ENCODE measurements at places on chromosomes 4 and X.
A peak's percentile ranks its signal among the peaks of the same experiment; 100 is the strongest.

- no peak for DNase-seq
These were observed 494.1 kb downstream of the INPP4B start for GRCh38 chr4:142351958-142352357.

DNA sequence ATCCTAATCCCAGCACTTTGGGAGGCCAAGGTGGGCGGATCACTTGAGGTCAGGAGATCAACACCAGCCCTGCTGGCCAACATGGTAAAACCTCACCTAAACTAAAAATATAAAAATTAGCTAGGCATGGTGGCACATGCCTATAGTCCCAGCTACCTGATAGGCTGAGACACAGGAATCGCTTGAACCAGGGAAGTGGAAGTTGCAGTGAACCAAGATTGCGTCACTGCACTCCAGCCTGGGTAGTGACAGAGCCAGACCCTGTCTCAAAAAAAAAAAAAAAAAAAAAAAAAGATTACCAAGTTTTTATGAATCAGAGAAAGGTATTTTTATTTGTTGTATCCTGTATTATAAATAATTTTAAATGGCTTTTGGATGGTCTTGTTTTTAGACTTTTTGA is 15.1 kb downstream of the TRAPPC11 start:
- no peak for DNase-seq

DNA sequence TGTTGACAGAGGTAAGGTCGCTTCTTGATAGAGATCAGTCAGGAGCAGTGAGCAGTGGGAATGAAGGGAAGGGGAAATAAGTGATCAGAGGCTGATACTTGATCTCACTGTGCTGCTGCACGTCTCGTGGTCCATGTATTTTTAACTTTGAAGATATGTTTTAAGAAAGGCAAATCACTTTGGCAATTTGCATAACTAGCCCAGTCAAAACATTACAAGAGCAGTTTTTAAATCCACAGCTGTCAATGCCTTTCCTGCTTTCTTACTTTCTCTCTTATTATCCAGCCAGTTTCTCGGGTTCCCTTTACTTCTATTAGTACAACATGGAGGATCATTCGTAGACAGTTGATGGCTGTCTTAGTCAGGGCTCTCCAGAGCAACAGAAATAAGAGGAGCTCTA is 472.8 kb downstream of the TMA16 start:
- no peak for DNase-seq

- no peak for DNase-seq
These were observed 10.7 kb upstream of the SMIM10L2A start for GRCh38 chrX:135410861-135411627.

- no peak for DNase-seq
These were observed 91.3 kb downstream of the FBXL5 start for GRCh38 chr4:15563871-15564270.

DNA sequence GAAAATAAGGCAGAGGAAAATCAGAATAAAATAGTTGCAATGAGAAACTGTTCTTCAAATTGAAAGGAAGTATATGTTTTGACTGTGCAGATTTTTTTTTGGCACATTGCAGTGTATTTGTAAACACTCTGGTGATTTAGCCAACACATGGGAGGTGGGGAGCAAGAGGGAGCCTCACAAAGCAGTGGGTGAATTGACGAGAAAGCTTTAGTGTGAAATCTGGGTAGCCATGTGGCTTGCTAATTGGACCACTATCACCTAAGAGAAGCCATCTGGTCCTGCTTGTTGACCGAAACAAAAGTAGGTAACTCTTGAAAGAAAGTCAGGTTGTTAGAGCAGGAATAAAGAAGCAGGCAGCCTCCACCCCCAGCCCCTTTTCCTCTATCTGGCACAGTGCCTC is 10.4 kb downstream of the CLCN5 start:
- DNase-seq, result no peak

DNA sequence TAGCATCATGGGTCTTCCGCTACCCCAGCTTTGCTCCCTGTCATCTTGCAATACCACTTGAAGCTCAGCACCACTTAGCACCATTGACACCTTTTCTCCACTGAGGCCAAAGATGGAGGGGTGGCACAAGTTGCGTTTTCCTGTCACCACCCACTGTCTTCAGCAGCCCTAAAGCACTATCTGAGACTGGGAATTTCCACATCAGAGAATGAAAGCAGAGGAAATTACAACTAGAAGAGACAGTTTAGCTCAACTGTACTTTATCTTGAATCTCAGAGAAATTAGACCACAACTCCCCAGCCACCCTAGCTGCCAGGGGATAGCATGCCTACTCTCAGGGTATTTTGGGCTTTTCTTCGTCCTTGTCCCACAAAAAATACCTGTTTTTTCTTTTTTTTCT is 111.0 kb downstream of the DDIT4L start:
- no peak for DNase-seq

DNA sequence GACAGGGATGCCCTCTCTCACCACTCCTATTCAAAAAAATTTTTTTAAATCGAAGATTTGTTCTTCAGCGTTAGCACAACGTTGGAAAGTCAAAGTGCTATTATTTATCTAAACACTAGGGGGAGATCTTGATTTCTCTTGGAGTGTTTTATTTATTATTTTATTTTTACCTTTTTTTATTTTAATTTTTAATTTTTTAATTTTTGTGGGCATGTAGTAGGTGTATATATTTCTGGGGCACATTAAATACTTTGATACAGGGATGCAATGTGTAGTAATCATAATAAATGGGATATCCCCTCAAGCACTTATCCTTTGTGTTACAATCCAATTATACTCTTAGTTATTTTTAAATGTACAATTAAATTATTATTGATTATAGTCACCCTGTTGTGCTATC is 37.4 kb upstream of the SLC10A4 start:
- peak; percentile 32 for DNase-seq

DNA sequence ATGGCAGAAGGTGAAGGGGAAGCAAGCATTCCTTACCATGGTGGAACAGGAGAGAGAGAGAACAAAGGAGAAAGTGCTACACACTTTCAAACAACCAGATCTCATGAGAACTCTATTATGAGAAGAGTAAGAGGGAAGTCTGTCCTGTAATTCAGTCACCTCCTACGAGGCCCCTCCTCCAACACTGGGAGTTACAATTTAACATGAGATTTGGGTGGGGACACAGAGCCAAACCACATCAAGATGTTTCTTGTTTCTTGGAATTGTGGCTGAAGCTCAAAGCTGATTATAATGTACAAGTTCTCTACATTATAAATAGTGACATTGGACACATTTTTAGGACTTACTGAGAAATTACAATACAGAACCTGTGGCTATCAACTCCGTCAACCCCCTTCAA is 29.5 kb upstream of the TAPT1 start:
- no peak for DNase-seq

DNA sequence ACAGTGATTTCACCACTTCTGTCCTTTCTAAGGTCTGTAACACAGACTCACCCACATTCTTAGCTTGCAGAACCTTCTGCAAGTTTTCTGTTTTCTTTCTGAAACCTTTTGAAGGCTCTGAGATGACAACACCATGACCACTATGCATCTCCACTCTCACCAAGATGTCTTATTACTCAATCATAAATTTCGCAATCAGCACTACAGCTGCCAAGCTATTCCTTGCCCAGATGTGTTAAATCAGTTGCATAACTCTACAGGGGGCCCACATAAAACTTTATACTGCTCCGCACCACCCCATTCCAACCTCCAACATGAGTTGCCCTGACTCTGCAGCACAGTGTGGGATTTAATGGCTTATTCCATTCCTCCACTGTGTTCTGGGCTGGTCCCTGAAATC is 229.9 kb downstream of the COL25A1 start:
- no peak for DNase-seq

- peak; percentile 66 for DNase-seq
These were observed 84.0 kb upstream of the ATP6AP2 start for GRCh38 chrX:40496728-40497127.

DNA sequence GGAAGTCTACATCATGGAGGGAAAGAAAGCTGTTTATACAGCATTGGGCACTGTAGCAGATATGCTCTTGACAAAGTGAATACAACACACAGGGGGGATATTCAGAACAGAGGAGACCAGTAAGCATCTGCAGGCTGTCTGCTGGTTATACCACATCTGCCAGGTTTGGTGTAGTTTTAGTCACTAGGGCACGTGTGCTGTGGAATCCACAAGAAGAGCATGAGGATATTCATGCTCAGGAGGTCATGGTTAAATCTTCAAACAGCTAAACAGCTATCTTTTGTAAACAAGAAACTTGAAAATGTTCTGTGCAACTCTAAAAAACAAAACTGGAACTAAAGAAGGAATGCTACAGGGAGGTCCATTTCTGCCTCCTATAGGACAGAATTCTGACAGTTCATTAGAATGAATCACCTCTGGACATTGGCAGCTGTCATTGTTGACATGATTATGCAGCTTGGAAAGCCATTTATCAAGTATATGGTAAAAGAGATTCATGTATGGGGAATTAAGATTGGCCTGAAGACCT is 175.8 kb downstream of the RCHY1 start:
- DNase-seq, result no peak

DNA sequence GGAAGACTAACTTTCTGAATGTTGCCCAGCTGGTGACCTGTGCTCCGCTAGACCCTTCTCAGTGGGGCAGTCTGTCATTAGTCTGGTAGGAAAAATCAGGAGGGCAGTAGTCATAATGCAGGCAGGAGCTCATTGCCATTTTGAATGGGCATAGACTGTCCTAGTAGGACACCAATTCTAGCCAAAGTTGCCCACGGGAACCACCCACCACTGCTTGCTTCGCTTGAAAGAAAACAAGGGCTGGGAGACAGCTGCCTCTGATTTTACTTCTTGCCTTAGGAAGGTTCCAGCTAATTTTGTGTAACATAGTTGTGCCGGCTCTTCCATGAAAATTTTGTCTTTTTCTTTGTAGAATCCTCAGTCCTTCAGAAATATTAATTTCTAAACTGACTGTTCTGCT is 23.3 kb downstream of the HOPX start:
- no peak for DNase-seq

DNA sequence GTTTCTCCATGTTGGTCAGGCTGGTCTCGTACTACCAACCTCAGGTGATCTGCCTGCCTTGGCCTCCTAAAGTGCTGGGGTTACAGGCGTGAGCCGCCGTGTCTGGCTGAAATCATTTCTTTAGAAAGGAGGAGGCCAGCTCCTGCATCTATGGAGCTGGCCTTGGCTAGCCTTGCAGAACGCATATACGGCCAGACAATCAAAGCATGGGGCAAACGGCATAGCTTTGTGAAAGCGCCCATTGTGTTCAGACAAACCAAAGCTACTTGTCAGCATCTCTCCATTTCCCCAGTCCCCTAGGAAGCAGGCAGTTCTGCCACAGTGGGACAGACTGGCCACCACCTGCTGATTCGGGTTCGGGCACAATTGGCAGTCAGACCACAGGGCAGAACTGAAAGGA is 48.9 kb upstream of the IQSEC2 start:
- DNase-seq, result no peak

GRCh38 chr4:121073004-121073435 is 685 bp upstream of the NDNF start:
- DNase-seq, result peak; percentile 52

GRCh38 chr4:121189326-121190215 is 25.4 kb upstream of the TNIP3 start:
- DNase-seq, result no peak

DNA sequence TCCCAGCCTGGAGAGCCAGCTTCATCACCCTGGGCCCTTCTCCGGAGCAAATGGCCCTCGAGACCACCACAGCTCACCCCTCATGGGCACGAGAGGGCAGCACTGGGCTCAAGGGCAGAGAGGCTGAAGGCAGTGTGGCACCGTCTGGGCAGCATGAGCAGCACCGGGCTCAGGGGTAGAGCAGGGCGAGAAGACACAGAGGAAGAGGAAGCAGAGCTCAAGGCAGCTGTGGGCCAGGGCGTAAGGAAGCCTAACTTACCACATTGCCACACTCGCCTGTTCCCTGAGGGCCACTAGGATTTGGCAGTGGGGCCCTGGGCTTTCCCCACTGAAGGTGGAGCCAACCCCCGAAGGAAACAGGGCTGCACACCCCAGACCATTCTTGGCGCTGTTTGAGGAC is 15.5 kb downstream of the ZNF185 start:
- DNase-seq, result no peak

DNA sequence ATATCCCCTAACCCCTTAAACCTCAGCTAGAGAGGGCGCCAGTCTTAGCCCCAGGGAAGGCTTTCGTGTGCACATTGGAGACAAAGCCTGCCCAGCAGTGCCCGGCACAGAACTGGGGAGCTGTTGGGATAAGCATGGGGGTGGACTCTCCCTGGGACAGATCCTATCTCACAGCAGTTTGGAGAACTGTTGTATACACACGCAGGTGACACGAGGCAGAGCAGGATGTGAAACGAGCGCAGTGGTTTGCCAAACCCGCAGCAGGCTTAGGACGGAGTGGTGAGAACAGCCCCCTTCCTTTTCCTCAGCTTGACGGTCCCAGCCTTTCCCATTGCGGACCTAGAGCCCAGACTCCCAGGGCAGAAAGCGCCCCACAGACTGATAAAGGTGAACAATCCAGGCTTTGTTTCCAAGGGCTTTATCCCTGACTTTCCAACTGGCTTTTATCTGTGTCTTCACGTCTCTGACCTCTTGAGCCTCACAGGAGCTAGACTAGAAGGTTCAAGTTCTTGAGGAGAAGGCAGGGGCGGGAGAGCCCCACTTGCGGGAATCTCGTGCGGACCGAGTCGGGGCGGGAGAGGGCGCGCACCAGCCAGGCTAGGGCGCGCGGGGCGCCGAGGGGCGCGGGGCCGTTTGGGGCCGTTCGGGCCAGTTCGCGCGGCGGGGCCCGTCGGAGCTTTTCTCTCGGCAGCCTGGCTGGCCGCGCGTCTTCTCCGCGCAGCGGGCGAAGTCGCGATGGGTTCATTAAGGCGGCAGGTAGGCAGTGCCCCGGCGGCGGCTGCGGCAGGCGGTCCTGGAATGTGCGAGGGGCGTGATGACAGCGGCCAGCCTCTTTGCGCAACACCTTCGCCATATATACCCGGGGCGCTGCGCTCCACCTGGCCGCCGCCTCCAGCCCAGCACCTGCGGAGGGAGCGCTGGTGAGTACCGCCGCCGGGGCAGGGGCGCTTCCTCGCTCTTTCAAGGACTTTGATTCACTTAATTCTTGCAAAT is at the start of gene SLC34A2:
TSS of gene SLC34A2 (plus strand) at position 881 of the 993 bp plus-strand sequence. CDS start 6,650 bp downstream, outside the sequence.
- peak; percentile 31 for DNase-seq

All from osteoblast (primary cell).